ENCODE measurements at places on chromosomes 2 and 18.

- DNase-seq = peak; percentile 10
Observed at GRCh38 chr18:79616651-79617510, 62.7 kb upstream of the CTDP1 start.

DNA sequence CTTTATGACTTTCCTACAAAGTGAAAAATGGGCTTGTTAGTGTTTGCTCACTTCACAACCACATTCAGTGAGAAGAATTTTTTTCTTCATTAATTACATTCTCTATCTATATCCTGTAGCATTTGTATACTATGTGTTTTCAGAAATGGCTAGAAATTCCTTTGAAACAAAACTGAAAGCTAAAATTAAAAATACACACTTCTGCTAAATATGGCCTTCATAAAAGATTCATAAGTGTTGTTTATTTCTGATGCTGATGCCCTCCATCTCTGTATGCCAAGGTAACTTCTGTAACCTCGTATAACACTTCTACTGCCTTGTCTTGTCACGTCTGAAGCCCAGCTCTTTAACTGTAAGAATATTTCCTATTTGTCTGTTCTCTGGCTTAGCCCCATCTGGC is 59.8 kb downstream of the PMAIP1 start:
- no peak for DNase-seq

GRCh38 chr2:159034713-159035112 is 66.3 kb downstream of the TANC1 start:
- no peak for DNase-seq

DNA sequence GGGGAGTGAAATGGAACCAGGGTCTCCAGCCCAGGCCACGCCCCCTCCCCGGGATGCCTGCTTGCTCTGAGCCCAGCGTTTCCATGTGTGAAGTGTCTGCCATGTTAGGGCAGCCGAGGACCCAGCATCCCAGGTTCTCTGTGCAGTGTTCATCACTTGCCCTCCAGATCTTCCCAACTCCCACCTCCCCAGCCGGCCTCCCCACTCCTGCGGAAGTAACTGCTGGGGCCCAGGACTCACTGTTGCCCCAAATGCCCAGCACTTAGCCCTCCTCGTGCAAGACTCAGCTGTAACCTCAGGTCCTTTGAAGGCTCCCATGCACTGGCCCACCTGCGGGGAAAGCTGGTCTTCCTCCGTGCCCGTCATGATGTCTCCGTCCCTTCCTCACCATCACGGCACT is 9.7 kb upstream of the PXDN start:
- no peak for DNase-seq

DNA sequence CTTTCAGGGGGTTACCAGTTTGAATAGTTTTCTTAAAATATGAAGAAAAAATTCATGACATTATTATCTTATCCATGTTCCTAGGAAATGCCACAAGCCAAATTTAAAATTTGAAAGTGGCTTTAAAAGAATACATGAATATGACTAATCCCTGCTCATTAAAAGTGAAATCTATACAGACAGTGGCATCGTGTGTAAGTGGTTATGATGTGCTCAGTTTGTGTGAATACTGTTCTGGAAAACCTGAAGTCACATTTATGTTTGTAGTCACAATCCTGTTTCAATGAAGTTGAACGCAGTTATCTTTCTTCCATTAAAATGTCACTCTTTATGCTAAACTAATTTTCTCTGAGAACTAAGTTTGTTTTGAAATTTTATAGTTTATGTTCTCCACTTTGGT is 75.8 kb downstream of the GORASP2 start:
- no peak for DNase-seq

GRCh38 chr2:120344976-120345581 is 857 bp upstream of the INHBB start:
- no peak for DNase-seq

DNA sequence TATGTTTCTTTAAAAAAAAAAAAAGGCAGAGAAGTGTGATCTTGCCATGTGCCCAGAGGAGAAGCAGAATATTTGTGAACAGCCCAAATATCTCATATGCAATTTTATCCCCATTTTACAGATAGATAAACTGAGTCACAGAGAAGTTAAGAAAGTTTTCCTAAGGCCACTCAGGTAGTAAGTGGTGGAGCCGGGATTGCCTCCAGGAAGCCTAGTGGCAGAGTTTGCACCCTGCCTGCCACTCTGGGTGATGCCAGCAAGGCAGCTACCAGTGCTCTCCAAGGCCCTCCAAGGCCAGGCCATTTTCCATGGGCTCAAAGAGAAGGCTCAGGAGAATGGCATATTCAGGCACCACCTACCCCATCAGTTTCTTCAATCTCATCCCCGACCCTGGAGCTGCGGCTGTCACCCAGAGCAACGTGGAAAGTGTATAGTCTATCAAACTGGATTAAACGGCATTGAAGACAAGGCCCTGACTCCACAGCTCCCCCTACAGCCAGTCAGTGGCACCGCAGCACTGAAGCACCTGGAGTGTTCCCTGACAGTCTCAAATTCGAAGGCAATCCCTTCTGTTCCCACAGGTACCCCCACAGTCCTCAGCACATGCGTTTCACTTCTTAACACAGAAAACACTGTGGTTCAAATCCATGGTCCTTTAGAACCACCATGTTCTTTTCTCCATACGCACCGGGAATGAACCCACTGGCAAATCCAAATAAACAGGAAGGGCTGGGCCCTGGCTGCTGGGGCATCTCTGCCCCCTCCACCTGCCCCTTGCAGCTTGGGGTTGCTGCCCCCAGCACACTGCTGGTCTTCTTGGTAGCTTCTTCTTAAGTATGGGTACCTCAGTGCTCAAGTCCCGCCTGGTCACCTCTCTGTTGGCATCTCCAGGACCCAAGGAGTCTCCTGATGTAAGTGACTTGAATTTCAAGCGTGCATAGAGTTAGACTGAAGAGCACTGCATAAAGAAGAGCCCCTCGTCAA is 175.3 kb downstream of the INHBB start:
- DNase-seq = peak; percentile 36

- no peak for DNase-seq
Observed at GRCh38 chr2:135093670-135094330, 41.7 kb downstream of the RAB3GAP1 start.

GRCh38 chr18:55484773-55485172 is 103.2 kb downstream of the TCF4 start:
- DNase-seq = no peak
